ENCODE measurements at places on chromosomes 12 and 14. TPM values are rescaled to one million over a fixed set of nuclear protein-coding genes. Genes with fewer than 3 reads are reported as not detected.

- no peak for DNase-seq
Observed at GRCh38 chr12:129676411-129676810, 227.4 kb downstream of the TMEM132D start.

DNA sequence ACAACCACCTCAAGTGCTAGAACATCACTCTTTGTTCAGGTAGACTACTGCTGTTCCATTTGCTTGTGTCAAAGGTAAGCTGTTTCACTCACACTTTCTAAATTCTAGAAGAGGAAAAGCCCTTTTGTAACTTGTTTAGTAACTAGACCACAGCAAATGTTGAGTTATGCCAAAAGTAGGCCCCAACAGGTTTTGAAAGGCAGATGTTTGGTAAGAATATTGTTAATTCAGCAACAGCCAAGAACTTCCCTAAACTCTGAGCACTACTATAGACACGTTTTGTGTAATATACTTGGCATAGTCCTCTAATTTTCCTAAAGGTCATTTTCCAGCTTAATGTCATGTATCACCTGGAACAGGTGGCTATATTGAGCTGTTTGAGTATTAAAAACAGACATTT lies 79.0 kb downstream of the DCAF5 start:
- DNase-seq = no peak

DNA sequence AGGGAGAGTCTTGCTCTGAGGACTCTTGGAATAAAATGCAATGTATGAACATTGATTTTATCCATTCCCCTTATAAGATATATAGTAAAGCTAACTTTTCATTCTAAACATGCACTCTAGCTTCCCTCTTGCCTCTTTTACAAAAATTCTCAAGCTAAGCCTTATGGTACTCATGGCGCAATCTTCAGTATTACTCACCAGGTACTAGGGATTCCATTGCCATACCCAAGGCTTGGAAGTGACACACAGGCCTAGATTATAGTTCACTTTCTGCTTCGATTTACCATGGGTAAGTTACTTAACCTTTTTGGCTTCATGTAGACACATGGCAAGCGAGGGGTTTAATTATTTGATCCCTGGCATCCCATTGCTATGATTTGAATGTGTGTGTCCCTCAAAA lies 331.5 kb downstream of the LRIG3 start:
- DNase-seq = no peak

- DNase-seq = no peak
Observed at GRCh38 chr12:27534060-27534764, 10.2 kb downstream of the PPFIBP1 start.

RD3L gene
- polyA plus RNA-seq = not detected

ANG gene
- polyA plus RNA-seq = 6.7 TPM

DNA sequence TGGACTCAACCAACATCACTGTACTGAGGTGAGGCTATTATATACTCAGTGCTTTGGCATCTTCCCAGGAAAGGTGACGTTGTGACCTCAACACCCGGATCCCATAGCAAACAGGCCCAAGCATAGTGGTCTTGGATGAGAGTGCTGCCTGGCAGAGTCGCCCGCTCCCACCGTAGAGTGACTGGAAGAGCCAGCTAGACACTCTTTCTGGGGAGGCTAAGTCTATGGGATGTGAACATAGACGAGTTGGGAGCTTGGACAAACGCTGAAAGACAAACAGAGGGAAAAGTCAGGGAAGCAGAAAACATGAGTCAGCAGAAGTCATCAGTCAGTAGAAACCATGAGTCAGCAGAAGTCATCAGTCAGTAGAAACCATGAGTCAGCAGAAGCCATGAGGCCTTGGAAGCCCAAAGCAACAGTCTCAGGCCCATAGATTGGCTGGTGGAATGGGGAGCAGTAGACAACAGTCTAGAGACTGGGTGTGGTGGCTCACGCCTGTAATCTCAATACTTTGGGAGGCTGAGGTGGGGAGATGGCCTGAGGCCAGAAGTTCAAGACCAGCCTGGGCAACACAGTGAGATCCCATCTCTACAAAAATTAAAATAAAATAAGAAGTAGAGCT lies 66.4 kb upstream of the MAP1LC3B2 start:
- no peak for DNase-seq

DNA sequence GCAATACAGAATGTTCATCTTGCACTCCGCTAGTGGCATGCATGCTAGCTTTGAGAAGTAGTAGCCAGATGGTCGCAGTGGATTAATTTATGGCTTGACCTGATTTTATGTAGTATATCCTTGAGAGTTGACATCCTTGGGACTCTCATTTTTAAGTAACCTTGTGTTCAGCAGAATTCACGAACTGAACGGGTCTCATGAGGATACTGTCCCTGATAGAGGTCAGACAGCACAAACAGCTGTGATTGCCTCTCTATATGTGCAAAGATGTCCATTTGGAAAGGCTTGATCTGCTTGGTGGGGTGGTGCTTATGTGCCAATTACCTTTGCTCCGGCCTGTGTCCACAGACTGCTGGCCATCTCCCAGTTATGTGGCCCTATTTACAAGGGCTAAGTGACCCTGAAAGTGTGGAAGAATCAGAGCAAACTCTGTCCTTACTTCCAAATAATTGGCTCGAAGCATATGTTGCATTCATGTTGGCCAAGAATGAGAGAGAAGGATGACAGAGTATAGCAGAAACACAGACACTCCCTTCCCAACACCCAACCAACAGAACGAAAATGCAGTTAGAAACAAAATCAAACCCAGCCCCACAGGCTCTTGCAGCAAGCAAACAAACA lies 167.1 kb downstream of the CRADD start:
- no peak for DNase-seq

- no peak for DNase-seq
Observed at GRCh38 chr14:90894241-90894640, 78.0 kb upstream of the TTC7B start.

DNA sequence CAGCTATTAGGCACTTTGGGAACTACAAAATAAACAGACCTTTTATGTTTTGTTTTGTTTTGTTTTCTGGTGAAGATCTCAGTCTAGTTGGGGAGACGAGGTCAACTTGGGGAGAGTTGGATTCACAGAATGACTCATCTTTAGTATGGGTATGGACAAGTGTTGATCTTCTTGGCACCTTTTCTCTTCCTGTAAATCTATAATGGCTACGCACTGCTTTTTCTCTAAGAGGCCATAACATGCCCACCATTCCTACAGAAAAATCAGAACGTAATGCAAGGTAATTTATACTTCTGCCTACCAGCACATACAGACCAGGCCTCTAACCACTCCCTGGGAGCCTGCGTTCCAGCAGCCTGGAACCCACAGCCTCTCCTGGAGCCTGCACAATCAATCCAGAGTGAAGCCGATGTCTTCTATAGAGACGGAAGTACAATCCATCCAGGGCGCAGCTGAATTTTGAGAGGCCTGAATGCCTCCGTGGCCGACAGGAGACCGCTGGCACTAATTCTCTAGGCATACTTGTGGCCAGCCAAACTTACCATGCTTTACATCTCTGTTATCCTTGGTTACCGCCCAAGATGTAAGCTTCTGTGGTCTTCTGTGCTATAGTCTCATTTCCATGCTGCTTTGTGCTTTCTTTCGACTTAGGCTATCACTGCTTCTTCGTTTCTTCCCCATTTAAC lies 717 bp downstream of the PPHLN1 start:
- peak; percentile 10 for DNase-seq

DNA sequence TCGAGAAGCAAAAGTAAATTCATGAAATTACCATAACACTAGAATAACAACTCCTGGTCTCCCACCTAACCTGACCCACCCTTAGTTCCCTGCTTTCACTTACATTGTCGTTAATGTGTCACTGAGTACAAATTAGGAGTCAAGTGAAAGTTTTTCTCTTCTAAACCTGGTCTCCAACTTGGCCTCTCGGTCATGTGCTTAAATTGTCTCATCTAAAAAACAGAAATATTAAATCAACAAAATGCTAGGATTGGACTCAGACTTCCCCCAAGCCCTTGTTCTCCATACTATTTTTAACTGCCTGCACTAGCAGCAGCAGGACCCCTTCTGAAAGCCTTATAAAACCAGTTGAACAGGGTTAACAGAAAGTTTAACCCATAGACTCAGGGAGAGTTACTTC lies 1.8 kb upstream of the BTG1 start:
- peak; percentile 72 for DNase-seq

LRP1-AS gene
- not detected for polyA plus RNA-seq

TMEM132C gene
- polyA plus RNA-seq = 2.8 TPM

TMED10 gene
- 264 TPM for polyA plus RNA-seq

RXYLT1 gene
- polyA plus RNA-seq = 35.2 TPM

DNA sequence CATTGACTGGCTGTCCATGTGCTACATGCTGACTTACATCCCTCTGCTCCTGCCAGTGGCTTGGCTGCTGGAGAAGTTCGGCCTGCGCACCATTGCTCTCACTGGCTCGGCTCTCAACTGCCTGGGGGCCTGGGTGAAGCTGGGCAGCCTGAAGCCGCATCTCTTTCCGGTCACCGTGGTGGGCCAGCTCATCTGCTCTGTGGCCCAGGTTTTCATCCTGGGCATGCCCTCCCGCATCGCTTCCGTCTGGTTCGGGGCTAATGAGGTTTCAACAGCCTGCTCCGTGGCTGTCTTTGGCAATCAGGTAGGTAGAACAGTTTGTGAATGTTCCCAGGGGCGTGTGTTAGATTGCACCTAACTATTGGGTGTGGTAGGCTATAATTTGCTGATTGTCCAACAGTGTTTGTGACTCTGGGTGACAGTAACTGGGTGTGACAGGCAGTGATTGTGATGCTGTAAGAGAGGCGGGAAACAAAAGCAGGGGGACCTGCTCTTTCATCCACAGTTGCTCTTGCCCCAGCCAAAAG lies 981 bp downstream of the FLVCR2 start:
- no peak for DNase-seq

DNA sequence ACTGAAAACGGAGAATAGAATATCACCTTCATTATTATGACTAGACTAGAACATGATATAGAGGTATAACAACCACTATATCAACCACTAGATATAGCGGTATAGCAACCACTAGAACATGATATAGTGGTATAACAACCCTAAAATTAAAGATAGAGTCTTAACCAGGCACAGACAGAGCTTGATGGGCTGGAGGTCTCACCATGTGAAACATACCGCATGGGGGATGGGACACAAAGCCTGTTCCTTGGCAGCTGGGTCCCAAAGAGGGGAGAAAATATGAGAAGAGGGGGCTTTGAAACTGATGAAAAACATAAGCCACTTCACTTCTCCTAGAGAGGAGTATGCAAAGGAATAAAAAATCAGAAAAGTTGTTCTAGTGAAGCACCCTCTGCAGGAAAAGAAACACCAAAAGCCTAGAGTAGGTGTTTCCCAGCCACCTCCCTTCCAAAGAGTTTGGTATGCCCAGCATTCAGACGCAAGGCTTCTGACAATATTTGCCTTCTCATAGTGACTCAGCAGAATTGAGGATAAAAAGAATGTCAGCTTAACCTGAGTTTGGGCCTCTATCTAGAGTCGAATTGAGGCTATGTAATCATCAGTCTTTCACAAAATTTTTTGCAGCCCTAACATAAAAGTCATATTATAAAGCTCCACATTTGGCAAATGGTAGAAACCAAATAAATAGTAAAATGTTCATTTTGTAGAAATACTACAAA lies 316.4 kb downstream of the NOVA1 start:
- no peak for DNase-seq

DNA sequence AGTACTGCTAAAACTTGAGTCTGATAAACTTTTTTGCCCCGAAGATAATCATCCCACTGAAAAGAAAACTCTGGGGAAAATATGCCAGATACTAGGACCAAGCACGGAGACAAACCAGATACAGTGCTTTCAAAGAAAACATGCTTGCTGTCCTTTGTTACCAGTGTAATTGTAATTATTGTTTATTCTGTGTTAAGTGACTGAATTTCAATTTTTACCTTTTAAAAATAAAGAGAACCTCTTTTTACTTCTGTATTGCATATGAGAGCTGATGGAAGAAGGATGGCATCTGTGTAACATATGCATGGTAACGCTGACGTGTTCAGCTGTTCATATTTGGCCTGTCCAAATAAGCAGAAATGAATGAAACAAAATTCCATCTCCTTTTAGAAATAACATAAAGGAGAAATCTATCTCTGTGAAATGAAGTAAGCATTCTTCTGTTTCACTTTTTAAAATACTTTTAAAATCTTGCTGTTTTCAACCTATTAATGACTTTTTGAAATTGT lies 22.5 kb downstream of the SLC35E3 start:
- DNase-seq = no peak

- DNase-seq = peak; percentile 53
Observed at GRCh38 chr14:88492272-88493089, 62.3 kb downstream of the PTPN21 start.

- DNase-seq = no peak
Observed at GRCh38 chr12:19633194-19633593, 193.9 kb downstream of the AEBP2 start.

GRCh38 chr12:65934480-65935115 lies 110.3 kb downstream of the HMGA2 start:
- no peak for DNase-seq

GRCh38 chr12:125194987-125195386 lies 129.8 kb downstream of the AACS start:
- DNase-seq = no peak

DNA sequence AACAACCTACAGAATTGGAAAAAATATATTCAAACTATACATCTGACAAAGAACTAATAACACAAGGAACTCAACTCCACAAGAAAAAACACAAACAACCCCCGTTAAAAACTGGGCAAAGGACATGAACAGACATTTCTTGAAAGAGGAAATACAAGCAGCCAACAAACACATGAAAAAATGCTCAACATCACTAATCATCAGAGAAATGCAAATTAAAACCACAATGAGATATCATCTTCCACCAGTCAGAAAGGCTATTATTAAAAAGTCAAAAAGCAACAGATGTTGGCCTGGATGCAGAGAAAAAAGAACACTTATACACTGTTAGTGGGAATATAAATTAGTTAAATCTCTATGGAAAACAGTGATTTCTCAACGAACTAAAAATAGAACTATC lies 82.6 kb upstream of the CCDC91 start:
- no peak for DNase-seq

GALNT9 gene
- 9.6 TPM for polyA plus RNA-seq

GRCh38 chr14:86662334-86662733 lies 1132.4 kb downstream of the FLRT2 start:
- DNase-seq = no peak

Measured in renal cortex interstitium (tissue), 15 donors.